ENCODE measurements at places on chromosomes 7 and 10. TPM values are rescaled to one million over a fixed set of nuclear protein-coding genes. Genes with fewer than 3 reads are reported as not detected.

GRCh38 chr7:2644562-2645273 lies 12.9 kb downstream of the TTYH3 start:
- no peak for DNase-seq

DNA sequence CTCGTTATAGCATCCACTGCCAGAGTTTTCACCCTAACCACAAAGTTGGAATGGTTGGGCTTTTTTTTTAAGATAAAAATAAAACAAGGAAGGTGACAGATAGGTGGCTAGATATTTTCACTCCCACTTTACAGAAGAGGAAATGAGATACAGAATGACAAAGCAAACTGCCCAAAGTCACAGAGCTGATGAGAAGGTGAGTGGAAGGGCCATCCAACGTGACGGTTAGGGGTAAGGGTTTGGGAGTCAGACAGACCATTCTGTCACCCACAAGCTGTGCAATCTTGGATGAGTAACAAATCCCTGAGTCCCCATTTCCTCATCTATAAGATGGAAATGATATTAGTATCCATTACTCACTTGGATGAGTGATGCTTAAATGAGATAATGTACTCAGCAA lies 106.9 kb upstream of the PDLIM1 start:
- no peak for DNase-seq

Gene UTF1
- total RNA-seq: not detected

- no peak for DNase-seq
Observed at GRCh38 chr7:128080169-128080568, 48.9 kb upstream of the LRRC4 start.

Gene NXPH1
- not detected for total RNA-seq

Gene SCART1
- total RNA-seq: 0.26 TPM

Gene RSU1
- 77.4 TPM for total RNA-seq

DNA sequence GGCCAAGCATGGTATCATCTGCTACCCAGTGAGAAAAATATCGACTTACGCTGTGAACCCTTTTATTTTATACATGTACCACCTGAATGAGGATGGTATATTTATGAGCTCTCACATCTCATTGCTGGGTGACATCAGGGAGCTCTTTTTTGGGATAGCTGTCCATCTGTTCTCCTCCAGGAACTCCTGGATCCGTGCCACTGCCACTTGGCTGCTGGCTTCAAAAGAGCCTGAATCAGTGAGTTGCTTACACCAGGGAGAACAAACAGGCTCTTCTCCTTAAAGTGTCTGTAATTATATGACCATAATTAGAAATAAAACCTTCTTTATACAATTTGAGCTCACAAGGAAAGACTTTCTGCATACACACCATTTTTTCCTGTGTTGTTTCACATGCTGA lies 106.2 kb downstream of the KAT6B start:
- no peak for DNase-seq

Gene LFNG
- total RNA-seq: 19.7 TPM

Gene CTTNBP2
- total RNA-seq: 0.63 TPM

- no peak for DNase-seq
Observed at GRCh38 chr7:44914992-44915607, 29.8 kb upstream of the PURB start.
